ENCODE measurements at places on chromosomes 1 and 21.

GRCh38 chr1:19633106-19633505 lies 11.0 kb upstream of the NBL1 start:
- no peak for DNase-seq

DNA sequence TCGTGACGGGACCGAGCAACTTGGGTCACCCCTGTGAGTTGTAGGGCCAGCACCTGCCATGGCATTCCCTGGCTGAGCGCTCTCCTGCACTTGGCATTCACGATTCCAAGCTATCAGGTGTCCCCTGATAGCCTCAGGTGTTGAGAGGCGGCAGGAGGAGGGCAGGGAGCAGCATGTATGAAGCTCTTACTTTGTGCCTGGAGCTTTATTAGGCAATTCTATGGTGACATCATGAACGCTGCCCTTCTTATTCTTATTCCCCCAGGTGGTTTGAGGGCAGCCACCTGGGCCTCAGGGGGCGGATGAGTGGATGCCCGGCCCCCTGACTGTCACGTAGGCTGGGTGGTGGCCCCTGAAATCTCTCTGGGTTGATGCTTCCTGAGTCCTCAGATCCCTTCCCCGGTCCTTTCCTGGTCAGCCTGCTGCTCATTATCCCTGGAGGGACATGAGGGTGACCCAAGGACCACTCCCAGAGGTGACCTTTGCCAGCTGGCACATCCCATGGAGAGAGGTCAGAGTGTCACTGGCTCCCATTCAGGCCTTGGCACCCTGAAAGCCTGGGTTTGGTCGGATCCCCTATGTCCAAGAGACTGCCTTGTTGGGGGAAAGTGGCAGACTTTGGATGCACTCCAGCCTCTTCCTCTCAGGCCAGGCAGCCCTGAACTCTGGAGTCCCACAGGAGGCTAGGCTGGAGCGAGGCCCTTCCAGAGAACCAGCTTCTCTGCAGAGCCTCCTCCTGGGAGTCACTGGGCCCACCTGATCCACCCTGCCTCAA lies 51.9 kb downstream of the SPSB1 start:
- no peak for DNase-seq

GRCh38 chr1:8846263-8846662 lies 28.8 kb upstream of the RERE start:
- no peak for DNase-seq

DNA sequence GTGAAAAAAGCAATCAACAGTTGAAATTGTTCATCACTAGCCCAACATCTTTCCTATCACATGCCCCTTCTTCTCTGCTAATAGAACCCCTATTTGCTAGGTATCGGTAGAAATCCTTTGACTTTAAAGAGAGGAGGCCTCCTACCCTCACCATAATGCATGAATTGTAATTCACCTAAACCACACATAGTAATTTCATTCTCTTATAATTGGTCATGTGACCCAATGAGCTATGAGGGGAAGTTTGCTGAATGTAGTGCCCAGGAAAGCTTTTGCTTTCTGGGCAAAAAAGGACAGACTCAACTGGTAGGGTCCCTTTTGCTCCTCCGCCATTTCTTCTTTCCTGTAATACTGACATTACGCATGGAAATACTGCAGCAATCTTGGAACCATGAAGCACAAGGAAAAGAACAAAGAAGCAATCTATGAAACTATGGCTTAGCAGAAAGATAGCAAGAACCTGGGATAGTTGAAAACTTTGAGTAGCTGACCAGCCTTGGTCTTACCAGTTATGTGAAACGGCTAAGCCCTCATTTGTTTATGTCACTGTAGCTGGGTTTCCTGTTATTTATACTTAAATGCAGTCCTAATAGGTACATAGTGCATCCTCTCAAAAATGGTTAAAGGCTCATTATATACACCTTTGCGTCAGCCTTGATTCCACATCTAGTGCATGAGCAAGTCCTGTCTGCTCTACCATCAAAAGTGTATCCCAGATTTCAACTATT lies 10.2 kb upstream of the CHI3L2 start:
- no peak for DNase-seq

DNA sequence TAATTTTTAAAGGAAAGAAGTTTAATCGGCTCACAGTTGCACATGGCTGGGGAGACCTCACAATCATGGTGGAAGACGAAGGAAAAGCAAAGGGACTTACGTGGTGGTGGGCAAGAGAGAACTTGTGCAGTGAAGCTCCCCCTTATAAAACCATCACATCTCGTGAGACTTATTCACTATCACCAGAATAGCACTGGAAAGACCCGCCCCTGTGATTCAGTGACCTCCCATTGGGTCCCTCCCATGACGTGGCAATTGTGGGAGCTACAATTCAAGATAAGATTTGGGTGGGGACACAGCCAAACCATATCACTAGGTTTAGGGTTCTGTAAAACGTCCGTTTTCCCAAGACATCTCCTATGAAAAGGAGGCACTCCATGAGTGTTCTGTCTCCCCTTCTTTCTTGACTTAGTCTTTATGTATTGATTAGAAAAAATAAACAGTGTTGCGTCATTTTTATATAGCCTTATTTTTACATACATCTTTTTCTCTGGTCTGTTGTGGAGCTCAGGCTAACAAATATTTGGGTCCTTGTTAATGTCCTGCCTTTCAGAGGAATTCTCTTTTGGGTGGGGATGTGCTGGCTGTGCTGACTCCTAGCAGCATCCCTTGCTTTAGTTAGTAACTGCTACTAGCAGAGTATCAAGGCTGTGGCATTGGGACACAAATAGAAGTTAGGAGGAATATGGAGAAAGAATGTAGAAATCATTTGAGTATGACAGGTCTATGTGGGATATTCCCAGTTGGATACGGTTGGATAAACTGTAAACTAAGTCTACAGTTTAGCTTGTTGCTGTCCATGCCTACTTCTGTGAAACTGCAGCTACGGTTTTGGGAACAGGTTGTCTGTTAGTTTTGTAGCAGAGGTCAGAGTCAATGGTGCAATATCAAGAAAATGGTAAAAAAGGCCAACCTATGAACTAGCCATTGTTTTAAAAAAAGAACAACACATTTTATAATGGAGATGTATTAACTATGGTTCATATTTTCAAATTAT lies 23.5 kb downstream of the BACH1 start:
- no peak for DNase-seq

GRCh38 chr1:57494530-57495079 lies 70.7 kb upstream of the DAB1 start:
- DNase-seq = no peak

GRCh38 chr1:204296431-204296988 lies 63.2 kb downstream of the PLEKHA6 start:
- DNase-seq = no peak

- DNase-seq = no peak
Observed at GRCh38 chr1:153705484-153705883, 22.4 kb upstream of the INTS3 start.

DNA sequence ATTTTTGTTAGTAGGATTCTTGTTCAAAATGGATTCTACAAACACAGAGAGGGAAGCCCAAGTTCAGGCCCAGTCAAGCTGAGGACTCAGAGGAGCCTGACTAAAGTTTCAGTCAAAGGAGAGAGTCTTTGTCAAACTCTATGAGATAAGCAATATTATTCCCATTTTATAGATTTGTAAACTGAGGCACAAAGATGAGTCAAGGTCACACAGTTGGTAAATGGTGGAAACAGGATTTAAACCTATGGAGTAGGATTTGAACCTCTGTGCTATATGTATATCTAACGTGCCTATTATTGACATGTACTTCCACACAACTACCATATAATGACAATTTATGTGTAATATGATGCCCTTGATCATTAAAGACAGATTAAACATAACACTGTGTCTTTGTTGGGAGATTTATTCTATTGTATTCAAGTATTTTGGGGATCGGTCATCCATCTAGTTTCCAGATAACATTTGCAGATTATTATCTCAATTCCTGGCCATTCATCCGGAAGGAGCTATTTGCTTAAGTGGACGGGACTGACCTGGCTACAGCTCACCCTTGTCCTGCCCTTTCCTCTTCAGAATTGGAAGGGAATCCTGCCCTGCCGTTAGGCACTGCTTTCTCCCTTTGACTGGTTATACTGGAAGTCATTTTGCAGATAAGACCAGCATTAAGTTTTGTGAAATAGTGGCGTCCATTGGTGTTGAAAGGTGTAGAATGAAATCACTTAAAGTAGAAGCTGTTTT lies 86.1 kb upstream of the LMO4 start:
- DNase-seq = no peak

DNA sequence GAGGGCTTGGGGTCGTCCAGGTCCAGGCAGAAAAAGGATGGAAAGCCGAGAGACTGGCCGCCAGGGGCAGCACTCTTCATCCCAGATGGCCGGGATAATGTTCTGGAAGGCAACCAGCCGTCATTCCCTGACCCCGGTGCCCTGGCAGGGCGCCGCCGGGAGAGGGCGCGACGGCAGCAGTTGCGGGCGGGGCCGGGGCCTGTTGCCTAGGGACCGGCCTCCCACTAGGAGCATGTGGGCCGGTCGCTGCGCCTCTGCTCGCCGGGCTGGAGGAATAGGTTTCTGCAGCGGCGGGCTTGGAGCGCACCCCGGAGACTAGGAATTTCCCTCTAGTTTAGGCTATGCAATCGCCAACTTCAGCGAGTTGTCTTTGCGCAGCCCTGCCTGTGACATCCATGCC lies 11.0 kb downstream of the DMRTB1 start:
- no peak for DNase-seq

DNA sequence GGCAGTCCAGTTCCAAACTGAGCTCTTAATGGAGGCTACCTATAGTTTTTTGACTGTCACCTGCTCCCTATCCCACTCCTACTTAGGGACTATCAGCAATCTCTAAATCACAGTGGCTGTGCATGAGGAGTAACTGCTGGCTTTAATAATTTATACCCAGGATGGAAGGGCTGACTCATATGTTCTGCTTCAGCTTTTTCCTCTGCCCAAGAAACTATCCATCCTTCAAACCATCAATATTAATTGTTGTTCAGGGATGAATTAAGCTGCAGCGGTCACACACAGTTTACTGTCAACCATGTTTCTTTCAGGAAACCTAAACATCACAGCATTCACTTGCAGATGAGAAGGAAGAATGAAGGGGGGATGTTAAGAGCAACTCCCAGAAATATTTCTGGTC lies 9.0 kb upstream of the PGBD5 start:
- no peak for DNase-seq

GRCh38 chr1:1482856-1483255 lies 11.3 kb downstream of the ATAD3B start:
- no peak for DNase-seq

- DNase-seq = no peak
Observed at GRCh38 chr1:10597492-10598388, 123.0 kb downstream of the PEX14 start.

GRCh38 chr21:42779431-42779861 lies 99.9 kb downstream of the WDR4 start:
- DNase-seq = no peak

GRCh38 chr1:22398656-22399420 lies 52.8 kb upstream of the ZBTB40 start:
- no peak for DNase-seq

DNA sequence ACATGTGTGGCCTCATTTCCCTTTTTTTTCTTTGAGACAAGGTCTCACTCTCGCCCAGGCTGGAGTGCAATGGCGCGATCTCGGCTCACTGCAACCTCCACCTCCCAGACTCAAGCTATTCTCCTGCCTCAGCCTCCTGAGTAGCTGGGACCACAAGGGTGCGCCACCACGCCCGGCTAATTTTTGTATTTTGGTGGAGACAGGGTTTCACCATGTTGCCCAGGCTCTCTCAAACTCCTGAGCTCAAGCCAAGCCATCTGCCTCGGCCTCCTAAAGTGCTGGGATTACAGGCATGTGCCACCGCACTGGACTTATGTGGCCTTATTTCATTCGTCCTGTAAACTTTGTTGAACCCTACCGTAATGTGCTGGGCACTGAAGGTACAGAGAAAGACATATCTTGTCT lies 569 bp upstream of the WARS2 start:
- peak; percentile 45 for DNase-seq

GRCh38 chr1:206495493-206496046 lies 11.8 kb upstream of the RASSF5 start:
- DNase-seq = no peak

- peak; percentile 46 for DNase-seq
Observed at GRCh38 chr1:172180501-172181285, 239.8 kb upstream of the C1orf105 start.

DNA sequence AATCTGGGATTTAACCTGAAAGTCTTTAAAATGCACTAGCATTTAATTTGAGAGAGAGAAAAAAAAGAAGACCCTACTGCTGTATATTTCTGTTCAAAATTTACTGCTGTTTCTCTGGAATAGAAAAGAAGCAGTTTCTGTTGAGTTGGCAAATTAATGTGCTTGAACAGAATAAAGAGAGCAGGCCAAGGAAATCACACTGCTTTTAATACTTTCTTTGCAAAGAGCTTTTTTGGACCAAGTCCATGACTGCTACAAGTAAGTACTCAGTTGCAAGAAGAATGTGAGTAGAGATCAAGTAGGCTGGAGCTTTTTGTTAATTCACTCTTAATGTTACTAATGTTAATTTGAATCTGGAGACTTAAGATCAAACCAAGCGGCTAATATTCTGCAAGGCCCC lies 336.2 kb upstream of the SGIP1 start:
- DNase-seq = no peak

GRCh38 chr1:65724151-65724550 lies 68.5 kb upstream of the PDE4B start:
- no peak for DNase-seq

DNA sequence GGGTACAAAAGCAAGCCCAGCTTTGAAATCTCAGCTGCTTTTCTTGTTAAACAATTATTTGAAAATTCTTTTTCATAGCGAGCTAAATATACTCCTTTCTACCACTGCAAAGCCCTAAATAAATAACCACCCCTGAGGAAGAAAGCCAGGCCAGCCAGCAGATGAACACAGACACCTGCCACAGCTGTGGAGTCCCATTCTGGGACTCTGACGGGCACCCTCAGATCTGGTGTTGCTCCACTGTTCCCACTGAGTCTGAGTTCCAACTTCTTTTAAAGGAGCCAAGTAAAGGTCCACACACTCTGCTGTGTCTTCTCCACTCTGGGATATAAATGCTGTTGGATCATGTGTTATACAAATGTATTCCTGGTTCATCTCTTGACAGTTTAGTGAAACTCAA lies 77.6 kb upstream of the COA6 start:
- DNase-seq = no peak

DNA sequence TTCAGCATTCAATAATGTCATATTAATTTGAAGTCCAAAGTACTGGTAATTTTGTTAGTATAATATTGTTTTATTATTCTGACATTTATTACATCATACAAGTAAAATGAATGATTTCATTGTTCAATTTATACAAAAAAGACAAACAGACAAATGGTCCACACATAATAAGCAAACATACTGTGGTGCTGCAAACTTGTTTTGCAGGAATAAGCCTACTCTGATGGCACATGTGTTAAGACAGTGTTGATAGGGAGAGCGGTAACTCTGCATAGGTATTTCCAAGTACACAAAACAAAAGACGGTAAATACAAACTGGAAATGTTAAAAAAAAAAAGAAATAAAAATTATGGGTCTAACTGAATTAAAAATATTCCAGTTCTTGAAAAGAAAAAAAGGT lies 59.7 kb upstream of the DPYD start:
- DNase-seq = no peak

DNA sequence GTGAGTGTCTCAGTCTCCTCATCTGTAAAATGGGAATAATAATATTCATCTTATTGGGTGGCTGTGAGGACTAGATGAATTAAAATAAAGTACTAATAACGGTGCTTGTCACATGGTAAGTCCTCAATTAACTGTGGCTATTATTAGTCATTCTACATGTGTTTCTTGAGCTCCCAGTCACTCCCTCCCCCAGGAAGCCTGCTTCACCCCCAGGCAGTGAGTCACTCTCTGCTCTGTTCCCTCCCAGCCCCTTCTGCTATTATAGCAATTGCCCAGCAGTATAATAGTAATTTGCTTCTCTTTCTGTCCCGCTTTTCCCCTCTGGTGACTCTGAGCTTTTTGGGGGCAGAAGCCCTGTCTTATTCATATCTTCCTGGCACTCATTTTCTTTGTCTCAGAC lies 102.0 kb downstream of the BEND5 start:
- DNase-seq = no peak

Data from stimulated activated naive CD8-positive, alpha-beta T cell treated with anti-CD3 and anti-CD28 coated beads, Interleukin-15, amount 100 ng/mL, for 72 hours (primary cell).